ENCODE measurements at places on chromosomes 4 and X. TPM values are rescaled to one million over a fixed set of nuclear protein-coding genes. Genes with fewer than 3 reads are reported as not detected.
A peak's percentile ranks its signal among the peaks of the same experiment; 100 is the strongest.

DNA sequence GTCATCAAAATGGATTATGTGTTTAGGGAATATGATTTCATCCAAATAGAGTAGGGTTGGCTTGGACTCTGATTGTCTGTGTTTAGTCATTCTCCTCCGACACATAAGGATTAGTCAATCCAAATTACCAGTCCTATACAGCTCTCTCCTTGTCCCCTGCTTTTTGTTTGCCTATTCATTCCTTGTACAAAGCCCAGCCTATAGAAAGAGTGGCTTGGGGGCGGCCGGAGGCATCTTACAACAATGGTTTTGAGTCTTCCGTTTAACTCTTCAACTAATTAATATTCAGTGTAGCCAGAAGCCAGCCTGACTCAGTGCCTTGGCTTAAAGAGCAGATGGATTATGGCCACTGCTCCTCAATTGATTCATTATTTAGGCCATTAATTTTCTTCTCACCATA, 796.6 kb upstream of the POU3F4 start:
- no peak for DNase-seq

- DNase-seq, result no peak
Observed at GRCh38 chr4:80419946-80420345, 84.4 kb downstream of the CFAP299 start.

DNA sequence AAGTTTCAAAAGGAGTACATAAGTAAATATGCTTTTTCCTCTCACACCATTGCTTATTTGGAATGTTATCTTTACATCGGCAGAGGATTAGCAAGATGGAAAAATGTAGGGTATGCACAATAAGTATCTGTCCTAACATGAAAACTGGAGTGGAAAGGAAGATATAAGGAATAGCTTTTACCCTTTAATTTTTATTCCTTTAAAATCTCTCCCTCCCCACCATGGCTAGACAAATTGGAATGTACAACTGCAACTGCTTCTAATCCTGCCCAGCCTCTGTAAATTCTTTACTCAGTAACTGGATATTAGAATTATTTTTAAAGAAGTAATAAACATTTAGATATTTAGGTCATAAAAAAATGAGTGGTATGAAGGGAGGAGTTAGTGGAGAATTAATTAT, 171.5 kb downstream of the PCDH18 start:
- DNase-seq, result no peak

DNA sequence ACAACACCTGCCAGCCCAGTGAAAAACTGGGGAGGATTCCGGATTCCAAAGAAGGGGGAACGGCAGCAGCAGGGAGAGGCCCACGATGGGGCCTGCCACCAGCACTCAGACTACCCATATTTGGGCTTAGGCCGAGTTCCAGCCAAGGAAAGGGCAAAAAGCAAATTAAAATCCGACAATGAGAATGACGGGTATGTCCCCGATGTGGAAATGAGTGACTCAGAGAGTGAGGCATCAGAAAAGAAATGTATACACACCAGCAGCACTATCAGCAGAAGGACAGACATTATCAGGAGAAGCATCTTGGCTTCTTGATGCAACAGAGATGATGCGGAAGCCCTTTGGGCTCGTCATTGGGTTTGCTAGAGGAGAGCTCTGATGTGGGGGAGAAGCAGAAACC, 62.4 kb downstream of the JADE1 start:
- no peak for DNase-seq

GRCh38 chr4:112172180-112172579, 26.9 kb downstream of the FAM241A start:
- DNase-seq, result no peak

DNA sequence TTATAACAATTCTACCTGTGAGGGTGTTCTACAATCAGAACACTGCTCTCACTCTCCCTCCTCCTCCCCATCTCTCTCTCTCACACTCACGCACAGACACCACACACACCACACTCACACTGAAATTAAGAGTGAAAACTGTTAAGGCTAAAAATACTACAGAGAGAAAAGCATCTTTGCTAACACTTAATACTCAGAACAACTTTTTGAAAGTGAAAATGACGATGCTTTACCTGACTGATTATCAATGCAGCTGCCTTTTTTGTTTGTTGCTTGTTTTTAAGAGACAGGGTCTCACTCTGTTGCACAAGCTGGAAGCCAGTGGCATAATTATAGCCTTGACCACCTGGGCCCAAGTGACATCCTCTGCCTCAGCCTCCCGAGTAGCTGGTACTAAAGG, 222.4 kb downstream of the APBB2 start:
- DNase-seq, result no peak

DNA sequence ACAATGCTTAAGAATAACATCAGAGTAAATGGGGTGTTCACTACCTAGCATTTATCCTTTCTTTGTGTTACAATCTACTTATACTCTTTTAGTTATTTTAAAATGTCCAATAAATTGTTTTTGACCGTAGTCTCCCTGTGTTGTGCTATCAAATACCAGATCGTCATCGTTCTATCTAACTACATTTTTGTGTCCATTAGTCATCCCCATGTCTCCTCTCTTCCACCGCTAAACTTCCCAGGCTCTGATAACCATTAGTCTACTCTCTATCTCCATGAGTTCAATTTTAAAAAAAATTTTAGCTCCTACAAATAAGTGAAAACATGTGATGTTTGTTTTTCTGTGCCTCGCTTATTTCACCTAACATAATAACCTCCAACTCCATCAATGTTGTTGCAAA, 381.9 kb downstream of the PRDM5 start:
- DNase-seq, result no peak

DNA sequence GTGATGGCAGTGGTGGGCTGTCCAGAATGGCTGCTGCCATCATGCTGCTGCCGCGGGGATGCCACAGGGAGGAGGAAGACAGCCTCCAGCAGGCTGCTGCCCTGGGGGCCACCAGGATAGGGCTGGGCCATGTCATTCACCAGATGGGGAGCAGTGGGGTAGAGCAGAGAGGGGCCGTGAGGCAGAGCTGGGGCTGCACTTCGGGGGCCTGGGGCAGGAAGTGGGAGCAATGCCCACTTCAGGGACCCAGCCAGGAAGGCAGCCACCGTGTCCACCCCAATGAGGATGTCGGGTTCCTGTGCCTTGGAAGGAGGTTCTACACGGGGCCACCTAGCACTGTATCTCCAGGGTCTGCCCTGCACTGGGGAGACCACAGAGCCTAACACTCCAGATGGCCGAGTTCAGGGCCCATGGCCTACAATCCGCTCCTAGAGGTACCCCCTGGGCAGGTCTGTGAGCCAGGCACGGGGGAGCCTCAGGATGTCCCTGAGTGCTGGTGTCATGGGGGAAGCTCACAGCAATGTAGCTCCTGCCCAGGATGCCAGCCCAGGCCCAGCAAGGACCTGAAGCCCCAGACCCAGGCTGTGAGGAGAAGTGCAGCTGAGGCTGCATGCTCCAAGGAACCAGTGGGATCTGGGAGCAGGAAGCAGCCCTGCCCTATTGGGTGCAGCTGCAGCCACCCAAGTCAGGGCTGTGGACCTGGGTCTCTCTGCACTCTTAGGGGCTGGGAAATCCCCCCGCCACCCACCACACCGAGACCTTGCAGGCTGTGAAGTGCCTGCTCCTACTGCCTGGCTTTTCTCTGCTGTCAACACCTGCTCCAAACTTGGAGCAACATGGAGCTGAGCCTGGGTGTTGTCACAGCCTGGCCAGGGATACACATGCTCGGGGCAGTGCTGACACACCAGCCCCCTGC, 140.3 kb downstream of the PDHA2 start:
- DNase-seq, result no peak

DNA sequence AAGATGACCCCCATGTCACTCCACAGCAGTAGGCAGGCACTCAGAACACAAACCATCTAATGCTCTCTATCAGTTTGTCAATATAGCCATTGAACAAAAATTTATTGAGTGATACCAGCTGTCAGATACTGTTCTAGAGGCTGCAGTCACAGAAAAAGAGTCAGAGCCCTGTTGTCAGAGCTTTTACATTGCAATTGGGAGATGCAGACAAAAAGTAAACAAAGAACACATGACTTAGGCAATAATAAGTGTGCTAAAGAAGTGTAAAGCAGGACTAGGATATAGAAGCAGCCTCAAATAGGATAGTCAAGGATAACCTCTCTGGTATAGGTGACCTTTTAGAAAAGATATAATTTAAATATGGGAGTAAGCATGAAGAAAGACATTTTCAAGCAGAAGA, 8.9 kb downstream of the HTN1 start:
- no peak for DNase-seq

GRCh38 chr4:126568652-126569570, 1063.8 kb upstream of the INTU start:
- no peak for DNase-seq

DNA sequence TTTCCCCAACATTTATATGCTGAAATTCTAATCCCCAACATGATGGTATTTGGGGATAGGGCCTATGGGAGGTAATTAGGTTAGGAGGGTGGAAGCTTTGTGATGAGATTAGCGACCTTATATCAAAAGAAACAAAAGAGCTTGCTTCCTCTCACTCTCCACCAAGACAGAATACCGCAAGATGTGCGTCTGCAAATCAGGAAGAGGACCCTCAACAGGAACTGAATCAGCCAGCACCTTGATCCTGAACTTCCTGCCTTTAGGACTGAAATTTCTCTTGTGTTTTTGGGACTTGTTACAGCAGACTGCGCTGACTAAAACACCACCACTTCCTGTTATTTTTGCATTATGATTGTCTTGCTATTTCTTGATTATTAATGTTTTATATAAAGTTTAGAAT, 1889.4 kb downstream of the C4orf33 start:
- DNase-seq, result no peak

GRCh38 chrX:63350465-63350877, 661 bp downstream of the SPIN4 start:
- peak; percentile 11 for DNase-seq

GRCh38 chr4:142419712-142420111, 426.4 kb downstream of the INPP4B start:
- DNase-seq, result no peak

- peak; percentile 2 for DNase-seq
Observed at GRCh38 chrX:25442499-25442898, 426.7 kb upstream of the ARX start.

- no peak for DNase-seq
Observed at GRCh38 chrX:9604111-9604907, 139.5 kb downstream of the TBL1X start.

DNA sequence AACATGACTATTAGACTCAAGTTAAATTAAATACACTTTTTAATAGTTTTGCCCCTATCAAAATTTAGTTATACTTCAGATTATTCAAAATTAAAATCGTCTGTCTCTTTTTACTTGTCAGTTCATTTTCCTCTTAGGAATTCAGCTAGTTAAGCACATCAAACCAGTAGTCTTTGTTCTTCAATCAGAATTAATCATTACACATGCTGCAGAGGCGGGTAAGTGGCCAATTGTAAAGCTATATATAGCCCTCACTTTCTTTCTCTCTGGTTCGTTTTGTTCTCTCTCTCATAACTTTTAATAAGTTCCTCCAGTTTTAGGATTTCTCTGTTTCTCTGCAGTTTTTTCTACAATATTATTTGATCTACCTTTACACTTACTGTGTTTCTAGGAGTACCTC, 359.1 kb upstream of the PABPC4L start:
- no peak for DNase-seq

- DNase-seq, result no peak
Observed at GRCh38 chrX:69496183-69496582, 7.9 kb upstream of the NALF2 start.

- DNase-seq, result no peak
Observed at GRCh38 chr4:785332-786073, 40.4 kb downstream of the CPLX1 start.

- no peak for DNase-seq
Observed at GRCh38 chr4:68079928-68080327, 49.7 kb downstream of the TMPRSS11F start.

- DNase-seq, result no peak
Observed at GRCh38 chr4:142809559-142809958, 36.5 kb downstream of the INPP4B start.

GRCh38 chr4:84948056-84948455, 18.4 kb downstream of the WDFY3 start:
- no peak for DNase-seq

GRCh38 chr4:114226968-114227760, 247.7 kb upstream of the ARSJ start:
- no peak for DNase-seq

- DNase-seq, result no peak
Observed at GRCh38 chr4:89563431-89563830, 255.8 kb upstream of the GPRIN3 start.

GRCh38 chr4:152095701-152096070, 334.9 kb upstream of the GATB start:
- DNase-seq, result no peak

GRCh38 chrX:100659431-100660137, 15.6 kb downstream of the SRPX2 start:
- DNase-seq, result no peak

- DNase-seq, result peak; percentile 13
Observed at GRCh38 chr4:94304365-94304971, 38.2 kb downstream of the HPGDS start.

GRCh38 chrX:39438603-39439602, 637.6 kb downstream of the MID1IP1 start:
- no peak for DNase-seq

DNA sequence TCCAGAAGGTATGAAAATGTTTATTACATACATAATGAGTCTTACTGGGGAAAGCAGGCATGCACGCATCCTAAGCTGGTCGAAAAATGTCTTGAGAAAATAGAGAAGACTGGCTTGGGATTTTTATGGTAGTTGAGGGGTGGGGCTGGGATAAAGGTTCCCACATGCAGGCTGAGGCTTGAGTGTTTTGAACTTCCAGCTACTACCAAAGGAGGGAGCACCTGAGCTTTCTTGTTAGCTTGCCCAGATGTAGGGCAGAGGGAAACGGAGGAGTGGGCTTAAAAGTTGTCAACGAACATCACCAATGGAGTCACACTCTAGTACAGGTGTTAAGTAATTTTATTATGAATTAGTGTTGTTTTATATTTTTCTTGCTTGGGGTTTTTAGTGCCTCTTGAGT, 39.6 kb upstream of the SRPX start:
- peak; percentile 21 for DNase-seq

DNA sequence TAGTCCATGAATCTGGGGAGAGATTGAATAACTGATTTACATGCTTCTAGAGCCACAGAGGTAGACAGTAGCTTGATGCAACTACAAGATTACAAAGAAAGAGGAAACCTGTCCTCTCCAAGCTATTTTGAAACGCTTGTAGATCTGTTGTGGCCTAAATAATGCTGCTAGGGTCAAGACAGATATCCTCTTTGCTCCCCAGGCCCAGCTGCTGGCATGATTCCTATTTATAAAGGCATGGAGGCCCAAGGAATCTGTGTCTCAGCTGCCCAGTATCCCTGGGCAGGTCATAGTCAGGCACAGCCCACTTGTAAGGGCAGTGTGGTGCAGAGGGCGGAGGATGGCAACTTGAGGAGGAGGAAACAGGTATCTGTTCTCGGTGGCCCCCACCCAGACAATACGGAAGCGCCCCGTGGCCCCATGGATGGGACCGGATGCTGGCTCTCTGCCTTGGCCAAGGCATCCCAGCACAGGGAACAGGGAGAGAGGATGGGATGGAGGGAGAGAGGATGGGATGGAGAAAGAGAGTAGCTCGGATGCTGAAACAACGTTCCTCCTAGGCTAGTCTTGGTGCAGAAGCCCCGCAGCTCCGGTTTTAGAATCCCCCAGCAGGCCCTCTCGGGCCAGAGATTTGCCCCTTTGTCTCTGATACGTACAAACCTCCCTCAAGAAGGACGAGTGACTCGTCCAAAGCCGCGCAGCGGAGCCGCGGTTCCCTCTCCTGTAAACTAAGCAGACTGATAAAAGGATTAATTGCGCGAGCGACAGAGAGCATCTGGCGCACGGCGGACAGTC, 767 bp upstream of the SMIM20 start:
- DNase-seq, result no peak

Gene LIMCH1
- total RNA-seq, result 24.5 TPM

Gene COL25A1
- total RNA-seq, result 0.02 TPM

Gene FAM149A
- total RNA-seq, result 1.4 TPM

Gene UGT8
- total RNA-seq, result 10.9 TPM

Gene F8A3
- 0.41 TPM for total RNA-seq

Gene PDE6B
- 1.9 TPM for total RNA-seq

Data from H4 (cell line).